ENCODE measurements at places on chromosomes 4 and X.

GRCh38 chr4:183905593-183906488 lies 734 bp downstream of the STOX2 start:
- DNase-seq: peak; percentile 38

GRCh38 chr4:38669208-38669607 lies 5.2 kb downstream of the KLF3 start:
- no peak for DNase-seq

DNA sequence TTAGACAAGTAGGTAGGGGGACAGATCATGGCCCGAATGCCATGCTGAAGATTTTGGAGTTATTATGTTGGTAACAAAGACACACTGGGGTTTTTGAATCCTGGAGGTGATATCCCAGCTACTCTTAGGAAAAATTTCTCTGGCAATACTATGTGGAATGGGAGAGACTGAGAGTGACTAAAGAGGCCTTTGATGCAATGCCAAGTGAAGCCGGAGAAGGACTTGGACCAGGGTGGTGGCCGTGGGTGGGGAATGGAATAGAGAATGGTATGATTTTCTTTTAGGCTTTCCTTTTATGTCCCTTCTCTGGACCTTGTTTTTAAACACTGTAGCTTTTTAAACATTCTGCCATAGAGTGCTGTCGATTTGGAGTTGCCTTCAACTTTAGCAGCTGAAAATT lies 141.6 kb downstream of the DCLK2 start:
- peak; percentile 56 for DNase-seq

DNA sequence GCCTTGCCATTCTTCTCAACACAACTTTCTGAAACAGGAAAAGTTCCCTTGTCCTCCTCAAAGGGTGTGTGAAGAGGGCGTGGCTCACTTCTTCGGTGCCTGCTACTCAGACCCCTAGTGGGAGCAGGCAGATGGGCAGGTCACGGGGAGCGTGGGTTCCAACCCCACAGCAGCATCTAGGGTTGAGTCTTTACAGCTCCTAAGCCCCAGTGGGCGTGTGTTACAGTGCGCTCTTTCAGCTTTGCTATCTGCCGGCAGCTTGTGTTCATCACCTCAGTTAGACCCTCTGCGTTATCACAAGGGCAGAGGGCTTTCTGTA lies 57.5 kb upstream of the KLF3 start:
- no peak for DNase-seq

DNA sequence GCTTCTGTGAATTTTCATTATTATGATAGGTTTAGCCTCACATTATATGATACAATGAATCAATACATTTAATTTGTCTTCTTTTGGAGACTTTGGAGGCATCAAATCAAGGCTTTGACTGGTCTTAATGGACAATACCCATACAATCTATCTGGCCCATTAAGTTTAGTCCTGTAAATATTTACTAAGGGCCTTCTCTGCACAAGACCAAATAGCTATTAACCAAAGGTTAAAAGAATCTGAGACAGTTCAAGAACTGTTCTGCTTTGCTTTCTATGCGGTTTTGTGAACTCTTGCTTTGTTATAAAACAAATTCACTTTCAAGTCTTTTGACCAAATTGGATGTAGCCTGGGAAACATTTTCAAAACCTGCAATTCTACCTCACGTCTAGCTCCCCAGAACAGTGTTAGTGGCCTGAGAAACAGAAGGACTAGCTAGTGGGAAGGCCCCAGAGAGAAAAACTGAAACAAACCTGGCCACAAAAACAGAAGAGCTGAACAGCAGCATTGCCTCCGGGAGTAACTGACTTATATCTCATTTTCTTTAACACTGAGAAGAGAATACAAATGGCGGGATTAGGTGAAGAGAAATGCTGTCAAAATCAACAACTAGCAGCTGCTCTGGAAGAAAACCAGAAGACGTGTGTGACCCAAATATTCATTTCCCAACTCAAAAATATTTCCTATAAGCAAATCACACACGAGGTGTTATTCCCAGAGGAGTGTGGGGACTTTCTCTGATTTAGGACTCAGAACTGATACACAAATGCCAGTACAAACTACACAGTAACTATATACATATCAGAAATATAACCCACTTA lies 548 bp downstream of the TLR1 start:
- DNase-seq: no peak

DNA sequence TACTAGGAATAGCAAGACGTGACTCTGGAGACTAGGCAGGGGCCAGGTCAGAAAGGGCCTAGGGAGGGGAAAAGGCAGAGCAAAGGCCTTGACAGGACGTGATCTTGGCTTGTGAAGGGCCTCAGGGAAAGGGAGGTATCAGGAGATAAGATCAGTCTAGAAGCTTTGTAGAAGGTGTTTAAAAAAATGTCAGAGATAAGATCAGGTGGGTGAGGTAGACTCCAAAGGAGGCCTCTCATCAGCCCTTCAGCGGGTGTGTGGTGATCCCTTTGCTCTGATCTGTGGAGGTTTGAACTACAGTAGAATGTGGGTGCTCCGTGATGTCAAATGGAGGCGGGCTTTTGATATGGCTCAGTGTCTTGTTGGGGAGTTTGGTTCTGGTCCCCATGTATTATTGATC lies 78.8 kb upstream of the PRPS1 start:
- no peak for DNase-seq

DNA sequence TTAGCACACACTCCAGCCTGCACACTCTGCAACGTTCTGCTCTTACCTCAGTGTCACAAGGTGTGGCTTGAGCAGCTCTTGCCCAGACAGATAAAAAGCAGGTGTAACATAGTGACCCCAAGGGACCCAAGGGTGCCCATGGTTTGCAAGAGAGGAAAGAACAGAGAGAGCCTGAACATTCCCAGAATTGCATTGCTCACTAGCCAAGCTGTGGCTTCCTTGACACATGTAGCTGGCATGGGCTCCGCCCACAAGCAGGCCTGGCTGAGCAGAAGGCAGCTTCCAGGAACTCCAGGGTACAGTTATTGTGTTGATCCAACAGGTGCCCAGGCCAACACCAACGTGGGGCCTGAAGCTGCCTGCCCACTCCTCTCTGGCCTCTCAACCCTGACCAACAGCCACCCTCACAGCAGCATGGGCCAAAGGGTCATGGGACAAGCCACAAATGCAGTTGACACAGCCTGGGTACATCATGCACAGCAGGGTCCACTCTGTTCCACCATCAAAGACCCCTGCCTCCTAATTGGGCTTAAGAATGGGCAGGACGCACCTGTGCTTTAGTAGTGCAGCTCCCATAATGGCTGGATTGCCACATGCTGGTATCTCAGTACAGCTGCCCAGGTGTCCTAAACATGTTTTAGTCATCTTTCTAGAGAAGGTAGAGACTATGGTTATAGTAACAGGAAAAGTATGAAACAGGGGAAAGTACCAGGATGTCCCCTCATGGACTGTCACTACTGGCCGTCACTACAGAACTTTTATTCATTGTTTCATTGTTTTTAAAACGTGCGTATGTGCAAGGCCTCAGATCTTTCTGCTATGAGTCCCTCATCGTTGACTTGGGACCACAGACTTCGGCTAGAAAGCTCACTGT lies 73.7 kb upstream of the ACSL1 start:
- DNase-seq: no peak
